NCI-H1048 (cell line): ENCODE measurements at places on chromosomes 3 and 15.

DNA sequence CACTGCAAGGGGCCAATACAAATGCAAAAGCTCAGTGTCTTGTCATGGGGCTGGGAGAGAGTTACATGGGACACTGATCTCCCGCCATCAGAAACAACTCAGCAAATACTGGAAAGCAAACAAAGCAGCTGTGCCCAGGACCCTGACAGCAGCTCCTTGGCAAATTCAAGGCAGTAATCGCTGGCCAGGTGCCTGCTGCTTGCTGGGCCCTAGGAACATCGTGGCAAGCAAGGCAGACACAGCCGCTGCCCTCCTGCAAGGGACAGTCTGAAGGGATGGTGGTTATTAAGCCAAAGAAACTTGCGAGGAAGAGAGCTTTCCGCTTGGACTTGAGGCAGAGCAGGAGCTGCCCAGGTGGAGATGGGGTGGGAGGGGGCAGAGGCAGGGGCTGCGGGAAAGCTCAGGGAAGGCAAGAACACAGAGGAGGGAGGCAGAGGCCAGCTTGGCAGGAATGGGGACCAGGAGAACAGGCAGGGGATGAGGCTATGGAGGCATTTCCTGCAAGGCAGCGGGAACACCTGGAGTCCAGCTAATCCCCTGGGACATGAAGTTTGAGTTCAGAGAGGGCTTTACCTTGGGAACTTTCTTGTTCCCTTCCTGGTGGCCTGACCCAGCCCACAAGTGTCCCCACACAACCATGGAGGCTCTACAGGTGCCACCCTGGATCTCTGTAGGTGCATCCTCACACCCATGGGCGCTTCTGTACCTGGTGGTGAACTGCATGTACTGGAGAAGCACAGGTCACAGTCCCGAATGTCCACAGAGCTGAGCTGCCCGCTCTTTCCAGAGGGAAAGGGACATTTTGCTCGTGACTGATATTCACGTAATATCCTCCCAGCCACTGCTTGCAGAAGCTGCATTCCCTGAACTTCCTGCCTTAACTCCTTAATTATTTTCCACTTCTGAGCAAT is 78.7 kb upstream of the ATP2B2 start:
- no peak for DNase-seq

DNA sequence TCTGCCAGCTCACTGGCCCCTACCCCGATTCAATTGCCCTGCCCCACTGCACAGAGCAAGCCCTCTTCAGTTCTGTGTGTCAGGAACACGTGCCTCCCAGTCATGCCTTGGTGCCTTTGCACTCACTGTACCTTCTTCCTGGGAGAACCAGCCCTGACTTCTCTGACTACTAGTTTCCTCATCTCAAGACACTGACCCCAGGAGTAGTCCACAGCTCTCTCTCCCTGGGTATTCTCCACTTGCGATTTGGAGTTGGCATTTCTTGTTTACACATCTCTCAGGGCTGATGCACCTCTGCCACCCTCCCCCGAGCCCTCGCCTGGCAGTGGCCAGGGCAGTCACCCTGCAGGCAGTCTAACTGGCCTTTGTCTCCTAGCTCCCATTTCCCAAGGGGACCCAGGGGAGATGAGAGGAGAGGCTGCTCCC is 5.7 kb downstream of the CISH start:
- no peak for DNase-seq

- DNase-seq, result no peak
Measured at GRCh38 chr3:122247825-122248185, 64.3 kb downstream of the CASR start.

GRCh38 chr3:89052386-89052785 is 55.0 kb upstream of the EPHA3 start:
- no peak for DNase-seq

DNA sequence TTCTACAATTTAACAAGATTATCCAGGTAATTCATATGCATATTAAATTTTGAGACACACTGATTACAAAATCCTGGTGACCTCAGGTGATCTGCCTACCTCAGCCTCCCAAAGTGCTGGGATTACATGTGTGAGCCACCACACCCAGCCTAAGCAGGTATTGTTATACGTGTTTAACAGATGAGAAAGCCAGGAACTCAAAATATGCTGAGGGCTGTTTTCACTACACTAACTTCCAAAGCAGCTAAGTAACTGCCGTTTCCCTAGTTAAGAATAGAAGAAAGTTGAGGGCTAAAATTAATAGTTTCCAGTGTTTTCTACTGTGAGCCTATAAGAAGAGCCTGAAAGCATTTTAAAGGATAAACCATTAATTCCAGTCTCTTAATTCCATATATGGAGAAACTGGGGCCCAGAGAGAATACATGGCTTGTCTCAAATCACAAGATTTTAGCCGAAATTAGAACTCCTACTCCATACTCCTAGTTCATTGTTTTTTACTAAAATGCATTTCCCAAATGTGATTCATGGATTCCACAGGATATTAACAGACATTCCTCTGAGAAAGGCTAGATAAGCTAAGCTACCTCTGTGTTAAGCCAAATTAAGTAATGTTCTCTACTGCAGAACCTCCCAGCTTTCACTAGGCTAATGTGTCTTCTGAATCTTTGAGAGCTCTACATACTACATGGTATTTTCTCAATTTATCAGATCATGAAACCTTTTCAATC is 17.0 kb upstream of the AVEN start:
- DNase-seq, result no peak

- no peak for DNase-seq
Measured at GRCh38 chr3:197942956-197943556, 6.9 kb upstream of the RPL35A start.

GRCh38 chr3:194112120-194113106 is 23.5 kb upstream of the HES1 start:
- DNase-seq, result no peak

DNA sequence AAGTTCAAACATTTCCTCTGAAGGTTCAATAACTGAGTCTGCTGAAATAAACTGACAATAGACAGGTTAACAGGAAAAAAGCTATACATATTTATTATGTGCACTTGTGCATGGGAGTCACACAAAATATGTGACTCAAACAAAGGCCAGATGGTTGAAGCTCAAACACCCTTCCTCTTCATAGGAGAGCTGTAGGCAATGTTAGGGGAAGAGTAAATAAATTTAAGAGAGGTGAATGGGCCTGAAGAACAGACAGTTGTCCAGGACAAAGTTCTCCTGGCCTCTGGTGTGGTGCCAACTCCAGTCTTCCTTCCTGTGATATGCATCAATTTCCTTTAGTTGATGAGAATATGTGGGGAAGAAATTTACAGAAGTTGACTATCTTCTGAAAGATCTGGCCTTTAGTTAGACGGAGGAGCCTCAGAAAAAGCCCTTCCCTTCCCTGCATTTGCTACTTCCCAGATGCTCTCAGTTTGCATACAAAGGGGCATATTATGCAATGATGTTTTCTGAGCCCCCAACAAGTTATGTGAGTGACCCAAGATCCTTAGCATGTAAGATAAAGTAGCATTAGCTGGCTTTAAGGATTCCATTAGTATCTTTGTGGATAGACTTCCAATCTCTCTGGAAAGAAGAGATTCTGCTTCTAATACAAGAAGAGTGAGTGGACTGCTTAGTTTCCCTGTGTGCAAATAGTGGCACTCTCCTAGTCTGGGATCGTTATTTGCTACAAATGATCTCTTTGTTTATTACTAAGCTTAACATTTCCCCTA is 96.4 kb upstream of the IGSF10 start:
- no peak for DNase-seq

GRCh38 chr3:129481766-129482332 is 41.8 kb downstream of the IFT122 start:
- DNase-seq, result no peak

DNA sequence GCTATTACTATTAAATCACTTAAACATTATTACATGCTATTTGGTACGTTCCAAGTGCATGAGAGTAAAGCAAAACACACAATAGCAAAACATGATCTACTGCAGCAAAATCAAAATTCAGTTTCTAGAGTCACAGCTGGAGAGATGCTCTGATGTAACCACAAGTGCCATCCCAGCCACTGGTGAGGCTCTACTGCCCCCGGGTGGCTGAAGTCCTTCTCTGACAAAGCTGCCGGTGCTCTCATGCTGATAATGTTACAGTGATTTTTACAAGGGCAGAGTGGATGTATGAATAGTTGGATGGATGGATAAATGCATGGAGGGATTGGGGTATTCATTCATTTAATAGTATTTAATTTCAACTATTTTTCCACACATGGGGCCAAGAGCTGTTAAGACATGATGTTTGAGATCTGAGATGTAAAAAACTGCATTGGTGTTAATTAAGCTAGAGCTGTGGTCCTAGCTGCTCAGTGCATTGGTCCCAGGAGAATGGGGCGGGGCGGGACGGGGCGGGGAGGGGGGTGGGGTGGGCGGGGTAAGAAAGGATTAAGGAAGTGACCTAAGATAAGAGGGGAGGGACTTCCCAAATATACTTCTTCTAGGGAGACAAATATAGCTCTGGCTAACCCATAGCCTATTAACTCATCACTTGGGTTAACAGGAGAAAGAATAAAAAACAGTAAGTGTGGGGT is 5.3 kb upstream of the SPESP1 start:
- peak; percentile 13 for DNase-seq

GRCh38 chr3:97885931-97886824 is 64.4 kb downstream of the CRYBG3 start:
- no peak for DNase-seq

DNA sequence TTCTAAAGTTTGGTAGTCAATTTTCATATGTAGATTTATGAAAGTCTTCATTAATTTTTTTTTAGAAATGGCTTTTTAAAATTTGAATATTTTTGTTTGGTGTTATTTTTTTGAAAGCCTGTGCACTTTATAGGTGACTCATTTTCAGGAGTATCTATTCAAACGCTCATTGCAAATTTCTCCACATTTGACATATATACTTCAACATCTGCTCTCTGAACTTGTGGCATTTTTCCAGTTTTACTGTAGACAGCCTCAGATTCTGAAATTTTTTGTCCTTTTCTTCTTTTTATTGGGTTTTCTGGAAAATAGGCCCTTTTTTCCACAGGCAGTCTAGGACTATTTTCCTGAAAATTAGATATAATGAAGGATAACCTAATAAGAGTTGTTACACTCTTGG is 396.6 kb downstream of the RBMS3 start:
- no peak for DNase-seq

- DNase-seq, result no peak
Measured at GRCh38 chr3:52194485-52195290, 3.3 kb upstream of the ALAS1 start.

DNA sequence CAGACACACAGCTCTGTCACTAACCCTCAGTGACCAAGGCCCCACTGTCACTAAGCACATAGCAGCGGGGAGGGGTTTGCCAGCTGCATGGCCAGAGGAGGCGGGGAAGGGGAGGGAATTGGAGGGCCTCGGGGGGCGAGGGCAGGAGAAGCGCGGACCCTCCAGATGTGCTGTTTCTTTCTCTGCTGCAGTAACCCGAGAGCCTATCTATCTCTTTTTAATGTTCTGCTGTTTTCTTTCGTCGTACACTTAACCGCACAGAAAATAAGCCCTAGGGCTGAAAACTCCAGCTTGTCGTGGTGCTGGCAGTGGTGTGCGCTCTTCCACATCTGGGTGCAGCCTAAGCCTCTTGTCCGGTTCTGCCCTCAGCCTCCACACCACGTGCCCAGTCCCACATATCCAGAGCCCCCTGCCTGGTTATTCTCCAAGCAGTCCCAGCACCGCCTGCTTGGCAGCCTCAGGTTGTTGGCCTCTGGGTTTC is 51.1 kb downstream of the BDH1 start:
- no peak for DNase-seq

DNA sequence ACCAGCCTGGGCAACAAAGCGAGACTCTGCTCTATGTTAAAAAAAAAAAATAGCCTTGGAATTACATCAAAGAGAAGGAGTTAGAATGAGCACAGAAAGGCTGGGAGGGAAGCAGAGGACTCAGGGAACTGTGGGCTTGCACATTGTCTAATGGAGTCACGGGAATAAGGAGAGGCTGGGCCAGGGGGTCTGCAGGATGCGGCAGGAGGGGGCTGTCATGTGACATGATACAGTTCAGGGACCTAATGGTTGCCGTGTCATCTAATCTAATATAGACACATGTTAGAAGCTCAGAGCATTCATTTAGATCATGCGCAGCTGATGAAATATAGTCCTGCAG is 32.5 kb downstream of the GRK7 start:
- DNase-seq, result no peak
